Stimulated activated CD8-positive, alpha-beta memory T cell treated with anti-CD3 and anti-CD28 coated beads, Interleukin-2, amount 100 ng/mL, for 1 hour (primary cell): ENCODE measurements at places on chromosomes 6 and 20.

DNA sequence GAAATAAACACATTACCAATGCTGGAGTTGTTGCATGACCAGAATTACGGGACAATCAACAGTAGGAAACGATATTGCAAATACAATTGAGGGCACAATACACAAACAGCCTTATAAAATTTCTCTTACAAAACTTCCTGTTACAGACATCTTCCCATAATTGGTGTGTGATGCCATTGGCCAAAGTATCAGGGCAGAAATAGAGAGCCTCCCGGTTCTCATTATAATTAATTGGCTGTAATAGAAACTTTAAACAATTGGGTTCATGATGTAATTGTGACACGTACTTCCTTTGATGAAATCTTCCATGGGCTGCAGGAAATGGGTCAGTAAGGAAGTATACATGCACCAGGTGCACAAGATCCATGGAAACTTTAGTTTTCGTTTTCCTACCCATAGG lies 40.3 kb upstream of the RALGAPA2 start:
- no peak for DNase-seq

GRCh38 chr6:6851059-6851948 lies 256.5 kb upstream of the RREB1 start:
- DNase-seq = no peak

DNA sequence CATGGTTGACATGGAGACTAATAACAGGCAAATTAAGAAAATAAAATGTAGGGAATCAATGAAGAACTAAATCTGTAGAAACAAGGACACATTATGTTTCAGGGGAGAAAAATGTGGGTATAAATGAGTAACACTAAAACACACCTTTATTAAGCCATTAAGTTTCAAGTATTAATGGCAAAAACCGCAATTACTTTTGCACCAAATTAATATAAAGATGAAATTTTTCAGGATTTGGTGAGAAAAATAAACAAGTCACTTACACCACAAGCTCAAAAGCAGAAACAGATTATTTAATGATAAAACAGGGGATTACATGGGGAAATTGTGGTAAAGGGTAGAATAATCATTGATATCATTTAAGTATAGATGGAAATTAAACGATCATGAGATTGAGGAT lies 793.8 kb upstream of the FLRT3 start:
- no peak for DNase-seq

DNA sequence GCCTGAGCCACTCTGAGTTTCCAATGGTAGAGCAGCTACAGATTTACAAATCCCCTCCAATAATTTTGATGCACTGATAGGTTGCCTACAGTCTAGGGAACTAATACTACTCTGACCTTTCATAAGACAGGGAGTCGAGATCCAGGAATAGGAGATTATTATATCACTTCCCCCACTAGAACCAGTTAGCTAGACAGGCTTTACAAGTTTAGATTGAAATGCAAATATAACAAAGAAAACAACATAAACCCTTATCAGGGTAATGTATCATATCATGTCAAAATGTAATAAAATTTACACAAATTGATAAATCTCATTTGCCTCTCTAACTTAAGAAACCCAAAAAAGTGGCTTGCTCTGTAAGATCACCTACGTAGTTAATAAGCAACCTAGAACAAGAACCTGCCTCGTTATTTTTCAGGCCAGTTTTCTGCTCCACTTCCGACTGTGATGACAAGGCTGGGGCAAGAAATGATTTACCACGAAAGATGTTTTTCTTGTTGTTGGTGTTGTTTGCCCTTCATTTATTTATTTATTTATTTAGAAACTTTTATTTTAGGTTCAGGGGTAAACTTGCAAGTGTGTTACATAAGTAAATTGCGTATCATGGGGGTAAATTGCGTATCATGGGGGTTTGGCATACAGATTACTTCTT lies 504.2 kb upstream of the ID4 start:
- no peak for DNase-seq

DNA sequence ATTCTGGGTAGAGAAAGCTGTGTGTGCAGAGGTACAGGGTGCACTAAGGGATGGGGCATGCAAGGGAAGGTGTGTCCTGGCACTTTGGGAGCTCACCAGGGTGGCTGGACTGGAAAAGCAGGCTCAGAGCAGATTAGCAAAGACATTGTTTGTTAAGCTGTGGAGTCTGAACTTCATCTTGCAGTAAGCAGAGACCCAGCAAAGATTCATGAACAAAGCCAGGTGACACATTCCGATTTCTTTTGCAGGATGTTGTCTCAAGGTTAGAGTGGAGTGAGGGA lies 28.8 kb downstream of the DUSP22 start:
- DNase-seq = no peak

- no peak for DNase-seq
Measured at GRCh38 chr6:140002396-140003022, 628.1 kb upstream of the CITED2 start.

GRCh38 chr20:2846698-2847097 lies 6.2 kb downstream of the VPS16 start:
- no peak for DNase-seq

GRCh38 chr6:111838749-111839484 lies 34.3 kb downstream of the FYN start:
- DNase-seq = no peak

GRCh38 chr20:49293122-49293521 lies 15.3 kb upstream of the ZNFX1 start:
- DNase-seq = no peak

DNA sequence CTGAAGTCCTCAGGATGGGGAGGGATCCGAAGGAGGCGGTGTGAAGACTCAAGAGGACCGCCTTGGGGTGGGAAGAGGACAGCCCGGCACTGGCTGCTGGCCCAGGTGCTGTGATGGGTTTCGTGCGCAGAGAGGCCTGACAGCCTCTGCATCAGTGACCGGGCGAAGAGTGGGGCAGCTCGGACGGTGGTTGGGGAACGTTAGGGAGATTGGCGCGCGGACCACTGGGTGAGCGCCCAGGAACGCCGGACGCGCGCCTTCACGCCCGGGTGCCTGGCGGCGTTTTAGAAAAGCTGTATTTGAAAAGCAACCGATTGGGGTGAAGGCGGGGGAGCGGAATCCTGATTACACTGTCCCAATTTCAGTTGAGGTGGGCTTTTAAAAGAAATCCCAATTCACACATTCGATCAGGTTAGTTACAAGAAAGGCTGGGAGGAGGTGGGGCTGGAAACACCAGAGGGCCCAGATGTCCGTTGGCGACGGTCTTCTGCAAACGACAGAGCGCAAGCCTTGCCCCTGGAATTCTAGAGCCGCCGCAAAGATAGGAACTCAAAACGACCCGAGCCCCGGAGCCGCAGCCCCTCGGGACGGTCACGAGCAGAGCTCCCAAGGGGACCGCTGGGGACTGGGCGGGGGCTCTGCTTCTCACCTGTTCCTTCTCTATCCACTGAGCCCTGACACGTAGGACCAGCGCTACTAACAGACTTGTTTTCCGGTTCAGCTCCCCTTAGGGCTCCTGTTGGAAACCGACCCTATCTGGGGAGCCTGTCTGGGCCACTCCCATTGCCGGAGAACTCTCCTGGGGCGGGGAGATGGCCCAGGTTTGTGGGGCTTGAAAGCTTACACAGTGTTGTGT lies 8.5 kb upstream of the TRIM40 start:
- DNase-seq = no peak

GRCh38 chr6:44264154-44265006 lies 971 bp downstream of the NFKBIE start:
- DNase-seq = no peak

GRCh38 chr6:72657407-72658197 lies 35.7 kb downstream of the KCNQ5 start:
- DNase-seq = no peak

- no peak for DNase-seq
Measured at GRCh38 chr6:73854998-73855718, 159.2 kb downstream of the CD109 start.

DNA sequence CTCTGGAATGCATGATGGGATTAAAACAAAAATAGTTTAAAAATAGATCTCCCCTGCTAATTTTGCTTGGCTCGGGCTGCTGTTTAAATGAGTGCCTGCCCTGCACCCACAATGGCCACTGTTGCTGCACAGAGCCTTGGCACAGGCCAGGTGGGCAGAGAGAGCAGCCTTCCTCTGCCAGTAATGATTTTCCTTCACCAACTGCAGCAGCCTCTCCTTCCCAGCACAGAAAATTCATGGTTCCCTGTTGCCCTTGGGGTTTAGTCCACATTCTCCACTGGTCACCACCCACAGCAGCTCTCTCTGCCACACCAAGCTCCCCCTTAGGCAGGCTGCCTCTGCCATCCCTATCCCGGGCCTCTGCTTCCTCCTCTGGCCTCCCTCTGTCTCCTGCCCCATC lies 30.2 kb downstream of the TGM3 start:
- DNase-seq = no peak

- DNase-seq = no peak
Measured at GRCh38 chr20:25508083-25508770, 77.1 kb downstream of the NINL start.

DNA sequence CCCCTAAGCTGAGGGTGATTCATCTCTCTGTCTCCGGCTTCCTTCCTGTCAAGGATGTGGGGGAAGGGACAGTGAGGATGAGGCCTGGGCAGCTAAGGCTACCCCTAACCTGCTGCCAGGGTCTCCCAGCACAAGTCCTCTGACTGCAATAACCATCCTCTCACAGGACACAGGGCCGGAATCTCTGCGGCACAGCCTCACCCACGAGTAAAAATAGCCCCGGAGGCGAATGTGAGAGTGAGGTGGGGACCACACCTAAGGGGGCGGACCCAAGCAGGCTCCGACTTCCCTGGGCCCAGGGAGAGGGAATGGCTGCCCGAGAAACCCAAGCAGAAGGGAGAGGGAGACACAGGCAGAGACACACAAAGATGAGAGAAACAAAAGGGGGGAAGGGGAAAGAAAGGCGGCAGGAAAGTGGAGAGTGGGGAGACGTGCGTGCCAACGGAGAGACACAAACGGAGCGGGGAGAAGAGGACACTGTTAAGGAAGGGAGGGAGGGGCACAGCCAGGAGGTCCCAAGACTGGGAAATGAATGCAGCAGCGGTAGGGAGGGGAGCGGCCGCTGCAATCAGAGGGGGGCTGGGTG lies 1.4 kb downstream of the CLIC1 start:
- no peak for DNase-seq

GRCh38 chr6:6317825-6318733 lies 2.4 kb downstream of the F13A1 start:
- no peak for DNase-seq

- DNase-seq = no peak
Measured at GRCh38 chr20:17138237-17138636, 88.6 kb upstream of the PCSK2 start.

GRCh38 chr6:154909311-154909710 lies 85.8 kb upstream of the TIAM2 start:
- no peak for DNase-seq

GRCh38 chr20:36885356-36885755 lies 9.4 kb downstream of the TLDC2 start:
- no peak for DNase-seq

- DNase-seq = no peak
Measured at GRCh38 chr6:2651536-2651935, 99.2 kb downstream of the MYLK4 start.

GRCh38 chr6:4402477-4402976 lies 267.2 kb upstream of the ECI2 start:
- no peak for DNase-seq

- DNase-seq = no peak
Measured at GRCh38 chr6:27514906-27515495, 42.1 kb upstream of the ZNF184 start.

DNA sequence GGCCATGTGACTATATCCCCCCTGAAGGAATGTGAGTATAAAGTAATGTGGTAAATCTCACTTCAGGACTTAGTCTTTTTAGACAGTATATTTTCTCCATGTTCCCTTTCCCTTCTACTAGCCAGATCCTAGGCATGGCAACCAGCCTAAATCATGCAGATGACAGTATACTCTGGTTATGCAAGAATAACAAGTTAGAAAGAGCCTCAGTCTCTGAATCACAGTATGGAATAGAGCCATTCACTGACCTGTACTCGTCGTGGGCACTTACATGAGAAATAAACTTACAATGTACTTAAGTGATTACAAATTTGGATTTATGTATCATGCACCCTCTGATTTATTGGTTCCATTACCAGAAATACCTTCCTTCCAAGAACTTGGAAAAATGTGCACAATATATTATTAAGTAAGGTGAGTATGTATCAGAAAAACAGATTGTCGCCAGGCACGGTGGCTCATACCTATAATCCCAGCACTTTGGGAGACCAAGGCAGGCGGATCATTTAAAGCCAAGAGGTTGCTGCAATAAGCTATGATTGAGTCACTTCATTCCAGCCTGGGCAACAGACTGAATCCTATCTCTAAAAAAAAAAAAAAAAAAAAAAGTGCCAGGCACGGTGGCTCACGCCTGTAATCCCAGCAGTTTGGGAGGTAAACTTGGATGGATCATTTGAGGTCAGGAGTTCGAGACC lies 25.1 kb upstream of the FAM8A1 start:
- DNase-seq = no peak

- DNase-seq = no peak
Measured at GRCh38 chr6:42791706-42792320, 10.0 kb downstream of the BICRAL start.
